ENCODE measurements at places on chromosomes 1 and 21.

DNA sequence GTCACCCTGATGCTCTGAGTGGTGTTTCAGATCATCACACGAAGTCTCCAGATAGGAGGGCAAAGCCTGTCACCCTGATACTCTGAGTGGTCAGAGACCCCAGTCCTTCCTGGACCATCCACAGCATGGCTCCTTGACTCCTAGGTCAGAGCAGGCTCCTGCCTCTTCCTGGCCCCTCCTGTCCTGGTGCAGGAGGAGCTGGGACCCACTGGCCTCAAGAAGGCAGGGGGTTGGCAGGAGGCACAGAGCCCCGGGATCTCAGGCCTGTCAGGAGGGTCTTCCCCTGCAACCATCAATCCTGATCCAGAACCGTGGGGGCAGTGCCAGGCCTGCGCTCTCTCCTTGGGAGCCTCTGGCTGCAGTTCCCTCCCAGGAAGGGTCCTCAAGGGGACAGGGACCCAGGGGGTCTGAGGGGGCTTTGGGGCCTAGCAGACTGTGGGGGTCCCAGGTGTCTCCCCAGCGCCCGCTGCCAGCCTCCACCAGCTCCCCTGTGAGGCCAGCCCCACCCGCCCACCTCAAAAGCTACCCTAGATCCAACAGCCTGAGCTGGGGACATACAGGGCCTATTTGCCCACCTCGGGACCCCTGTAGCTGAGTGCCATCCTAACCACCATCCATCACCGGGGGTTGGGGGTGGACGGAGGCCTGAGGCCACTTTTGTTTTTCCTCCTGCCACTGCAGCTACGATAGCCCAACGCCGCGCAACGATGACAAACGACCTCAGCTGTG lies 27.5 kb downstream of the COL6A1 start:
- no peak for DNase-seq

DNA sequence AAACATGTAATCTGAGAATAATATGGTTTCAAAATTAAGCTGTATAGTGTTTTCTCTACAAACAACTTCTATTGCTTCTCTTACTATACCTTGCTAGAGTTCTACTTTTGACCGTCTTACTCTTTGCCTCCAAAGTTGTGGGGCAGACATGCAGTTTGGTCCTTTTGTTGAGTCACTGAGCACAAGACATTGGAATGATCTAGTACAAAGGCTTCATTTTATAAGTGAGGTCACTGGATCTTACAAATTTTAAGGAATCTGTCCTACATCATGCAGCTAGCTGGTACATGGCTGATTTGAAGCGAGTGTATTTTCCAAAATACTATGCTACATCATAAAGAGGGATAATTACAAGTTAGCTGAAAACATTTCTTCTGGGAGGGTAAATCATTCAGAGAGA lies 28.8 kb downstream of the OR10J1 start:
- DNase-seq = no peak

DNA sequence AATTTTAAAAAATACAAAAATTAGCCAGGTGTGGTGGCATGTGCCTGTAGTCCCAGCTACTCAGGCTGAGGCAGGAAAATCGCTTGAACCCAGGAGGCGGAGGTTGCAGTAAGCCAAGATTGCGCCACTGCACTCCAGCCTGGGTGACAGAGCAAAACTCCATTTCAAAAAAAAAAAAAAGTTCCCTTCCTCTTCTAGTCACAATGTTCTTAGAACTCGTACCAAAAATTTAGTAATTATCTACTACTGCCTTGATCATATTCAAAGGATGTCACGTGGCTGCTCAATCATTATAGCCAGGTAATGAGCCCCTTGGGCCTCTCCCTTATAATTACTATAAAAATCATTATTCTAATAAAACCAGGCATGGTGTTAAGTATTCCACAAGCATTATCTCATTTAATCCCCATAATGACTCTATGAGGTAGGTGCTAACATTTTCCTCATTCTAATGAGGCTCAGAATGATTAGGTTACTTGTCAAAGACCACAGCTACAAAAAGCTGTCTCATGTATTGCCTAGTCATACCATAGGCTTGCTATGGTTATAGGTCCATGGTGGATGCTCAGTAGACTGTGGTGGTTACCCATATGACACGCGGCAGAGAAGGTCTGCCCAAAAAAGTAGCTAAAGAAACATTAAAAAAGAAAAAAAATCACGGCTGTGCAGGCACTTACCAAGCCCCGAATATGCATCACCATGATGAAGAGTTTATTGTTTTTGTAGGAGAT lies 15.5 kb upstream of the PPP1R15B start:
- no peak for DNase-seq

DNA sequence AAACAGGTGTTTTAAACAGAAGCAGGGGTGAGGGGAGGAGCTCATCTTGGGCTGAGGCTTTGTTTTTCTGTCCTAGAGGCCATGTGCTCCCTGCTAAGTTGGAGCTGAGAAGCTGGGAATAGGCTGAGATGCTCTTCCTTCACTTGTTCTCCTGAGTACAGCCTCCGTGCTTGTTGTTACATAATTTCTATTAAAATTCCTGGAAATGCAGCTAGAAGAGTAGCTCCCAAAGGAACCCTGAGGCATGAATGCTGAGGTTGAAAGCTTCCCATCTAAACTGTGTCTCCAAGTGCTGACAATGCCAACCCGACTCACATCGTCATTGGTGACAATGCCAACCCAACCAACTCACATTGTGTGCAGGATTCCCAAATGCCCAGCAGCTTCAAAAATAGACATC lies 12.6 kb upstream of the ITPKB start:
- DNase-seq = no peak

- no peak for DNase-seq
Observed at GRCh38 chr21:29387598-29387997, 88.9 kb downstream of the BACH1 start.

DNA sequence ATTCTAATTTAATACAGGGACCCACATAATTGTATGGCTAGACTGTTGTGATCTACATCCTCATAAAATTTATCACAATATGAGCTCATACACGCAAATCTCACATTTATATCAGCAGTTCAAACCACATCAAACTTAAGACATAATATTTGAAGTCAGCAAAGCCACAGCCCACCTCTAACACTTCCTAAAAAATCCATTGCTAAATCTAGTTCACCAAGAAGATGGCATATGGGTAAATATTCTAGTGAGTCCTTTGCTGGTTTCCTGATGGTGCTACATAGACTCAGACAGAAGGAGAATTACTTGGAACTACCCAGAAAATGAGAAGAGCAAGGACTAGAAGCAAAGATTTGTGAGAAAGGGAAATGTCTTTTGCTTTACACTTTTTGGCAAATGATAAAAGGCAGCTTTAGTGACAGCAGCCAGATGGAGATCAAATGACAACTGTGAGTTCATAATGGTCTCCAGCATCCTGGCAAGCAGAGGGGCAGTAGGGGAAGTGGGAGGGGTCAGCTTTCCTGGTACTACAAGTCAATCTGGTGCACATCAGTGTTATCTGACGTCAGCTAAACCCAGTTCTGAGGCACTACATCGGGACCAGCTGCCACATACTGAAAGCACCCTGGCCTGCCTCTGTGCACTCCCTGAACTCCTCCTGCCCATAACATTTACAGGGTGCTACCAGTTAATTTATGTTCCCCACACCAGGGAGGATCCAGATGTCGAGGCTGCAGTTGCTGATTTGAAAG lies 10.6 kb upstream of the GADD45A start:
- no peak for DNase-seq

DNA sequence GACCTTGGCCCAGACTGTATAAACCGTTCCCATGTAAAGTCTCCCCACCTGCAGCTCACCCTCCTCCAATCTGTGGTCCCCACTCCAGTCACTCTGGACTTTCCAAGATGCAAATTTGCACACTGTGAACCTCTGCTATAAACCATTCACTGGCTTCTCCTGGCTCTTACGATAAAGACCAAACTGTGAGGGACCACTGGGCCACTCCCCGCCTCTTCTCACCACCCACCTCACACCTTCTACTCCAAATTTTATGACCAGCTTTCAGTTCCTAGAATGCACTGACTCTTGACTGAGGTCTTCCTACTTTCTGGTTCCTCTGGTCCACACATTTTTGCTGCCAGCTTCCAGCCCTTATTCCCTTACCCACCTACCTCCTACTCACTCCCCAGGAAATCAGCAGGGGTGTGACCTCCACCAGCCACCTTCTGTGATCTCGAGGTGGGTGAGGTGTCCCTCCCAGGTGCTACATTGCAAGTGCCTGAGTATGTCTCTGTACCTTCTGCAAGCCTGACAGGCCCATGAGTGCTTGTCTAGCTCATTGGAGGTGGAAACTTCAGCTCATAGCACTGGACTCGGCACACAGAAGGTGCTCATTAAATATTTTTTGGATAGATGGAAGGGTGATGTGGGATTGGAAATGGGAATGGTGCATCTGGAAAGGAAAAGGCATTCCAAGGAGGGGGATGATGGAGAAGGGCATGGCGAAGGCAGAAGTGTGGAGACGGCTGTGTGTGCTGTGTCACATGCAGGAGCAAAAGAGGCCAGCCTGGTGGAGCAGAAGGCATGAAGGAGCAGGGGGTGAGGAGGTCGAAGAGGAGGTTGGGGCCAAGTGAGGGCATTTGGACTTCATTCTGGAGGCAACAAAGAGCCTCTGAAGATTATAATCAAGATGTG lies 15.6 kb upstream of the CSF1 start:
- no peak for DNase-seq

GRCh38 chr1:208988811-208989222 lies 594.7 kb upstream of the CAMK1G start:
- peak; percentile 68 for DNase-seq

DNA sequence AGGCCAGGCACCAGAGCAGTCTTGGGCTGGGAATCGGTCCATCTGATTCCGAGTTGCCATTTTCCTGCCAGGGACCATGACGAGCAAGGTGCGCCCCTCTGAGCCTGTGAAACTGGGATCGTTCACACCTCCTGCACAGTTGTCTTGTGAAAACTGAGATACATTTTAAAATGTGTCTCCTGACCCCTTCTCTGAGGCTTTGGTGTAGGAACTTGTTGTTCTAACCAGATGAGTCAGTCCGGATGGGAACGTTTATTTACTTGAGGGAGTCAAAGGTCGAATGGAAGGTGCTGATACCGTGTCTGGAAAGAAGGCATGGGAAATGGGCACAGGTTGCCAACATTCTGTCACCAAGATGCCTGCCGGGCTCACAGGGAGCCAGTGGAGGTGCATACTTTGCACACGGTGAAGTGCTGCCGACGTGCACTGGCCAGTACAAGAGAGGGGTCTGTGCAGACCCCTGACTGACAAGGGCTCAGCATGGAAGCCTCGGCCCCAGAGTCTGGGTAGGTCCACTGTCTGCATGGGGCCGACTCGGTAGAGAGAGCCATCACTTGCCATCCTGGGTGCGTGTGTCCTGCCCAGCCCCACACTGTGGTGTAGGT lies 7.4 kb upstream of the KCNN3 start:
- DNase-seq = no peak

DNA sequence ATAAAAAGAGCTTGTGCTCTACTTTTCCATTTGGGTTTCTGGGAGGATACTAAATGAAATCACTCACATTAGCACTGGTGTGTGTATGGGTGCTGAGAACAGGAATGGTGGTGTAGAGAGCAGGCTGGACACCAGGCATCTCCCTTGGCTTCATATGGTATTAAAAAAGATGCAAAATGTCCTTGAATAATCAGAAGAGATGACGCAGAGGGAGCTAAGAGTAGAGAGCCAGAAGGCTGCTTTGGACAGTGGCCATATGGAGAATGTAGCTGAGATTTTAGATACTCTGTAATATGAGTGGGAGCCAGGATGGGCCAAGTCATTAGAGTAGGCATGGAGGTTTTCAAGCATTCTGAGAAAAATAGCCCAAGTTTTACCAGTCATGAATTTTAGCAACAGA lies 112.3 kb upstream of the ZRANB2 start:
- DNase-seq = peak; percentile 11

DNA sequence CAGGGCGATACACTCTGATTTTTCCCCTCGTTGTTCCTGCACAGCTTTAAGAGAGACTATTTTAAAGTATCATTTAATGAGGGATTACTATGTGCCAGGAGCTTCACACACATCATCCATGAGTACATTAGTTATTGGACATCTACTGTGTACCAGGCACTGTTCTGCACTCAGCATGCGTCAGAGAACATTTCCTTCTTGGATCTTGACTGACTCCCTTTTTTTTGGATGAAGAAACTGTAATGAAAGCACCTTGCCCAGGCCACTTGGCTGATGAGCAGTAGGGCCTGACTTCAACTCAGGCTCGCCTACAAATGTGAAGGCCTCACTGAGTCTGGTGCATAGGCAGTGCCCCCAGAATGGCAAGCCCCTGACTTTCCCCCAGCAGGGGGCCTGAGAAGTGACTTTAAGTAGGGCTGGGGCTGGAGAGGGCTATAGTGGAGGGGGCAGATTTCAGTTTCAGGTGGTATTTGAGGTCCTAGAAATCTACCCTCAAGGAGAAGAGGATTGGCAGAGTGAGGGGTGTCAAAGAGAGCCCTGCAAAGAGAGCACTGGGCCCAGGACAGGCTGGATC lies 50.0 kb downstream of the PTPRU start:
- DNase-seq = no peak

- DNase-seq = no peak
Observed at GRCh38 chr1:230215031-230215430, 148.0 kb downstream of the GALNT2 start.

DNA sequence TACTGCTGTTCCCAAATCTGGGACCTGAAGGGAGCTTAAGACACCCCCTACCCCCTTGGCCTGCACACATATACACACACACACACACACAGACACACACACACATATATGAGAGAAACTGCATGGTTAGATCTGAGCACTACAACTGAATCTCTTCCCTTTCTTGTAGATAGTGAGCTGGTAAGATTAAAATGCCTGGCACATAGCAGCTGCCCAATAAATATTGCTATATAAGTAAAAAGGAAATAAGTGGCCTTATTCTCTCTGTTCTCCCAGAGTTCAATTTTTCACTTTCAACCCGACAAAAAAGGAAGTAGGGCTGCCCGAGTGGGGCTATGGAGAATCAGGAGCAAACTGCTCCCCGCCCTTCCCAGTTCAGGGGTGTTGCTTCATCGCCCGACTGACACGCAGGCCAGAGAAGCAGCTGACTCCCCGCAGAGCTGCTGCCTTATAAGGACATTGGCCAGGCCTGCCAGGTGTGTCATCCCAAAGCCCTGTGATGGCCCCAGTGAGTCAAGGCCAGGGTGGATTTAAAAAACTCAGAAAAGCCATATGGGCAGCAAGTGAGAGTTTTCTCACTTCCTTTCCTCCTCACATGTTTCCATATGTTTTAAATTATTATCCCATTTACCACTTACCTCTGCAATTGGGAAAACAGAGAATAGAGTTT lies 106.5 kb upstream of the SLC44A3 start:
- no peak for DNase-seq

- no peak for DNase-seq
Observed at GRCh38 chr1:102572637-102573036, 535.7 kb downstream of the COL11A1 start.

DNA sequence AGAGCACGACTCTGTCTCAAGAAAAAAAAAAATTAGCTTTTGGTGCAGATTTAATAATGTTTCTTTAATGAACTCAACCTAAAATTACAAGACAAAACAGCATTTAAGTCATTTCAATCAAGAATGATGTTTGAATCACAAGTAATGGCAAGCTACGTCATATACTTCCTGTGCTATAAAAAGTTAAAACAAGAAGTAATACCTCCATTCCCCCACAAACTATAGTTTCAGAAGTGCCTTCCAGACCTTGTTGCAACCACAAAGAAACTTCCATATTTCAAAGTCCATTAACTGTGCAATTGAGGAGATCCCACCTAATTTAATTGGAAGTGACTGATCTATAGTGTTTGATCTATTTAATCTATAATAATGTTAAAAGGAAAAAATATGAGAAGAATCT lies 15.1 kb downstream of the NRDC start:
- DNase-seq = no peak

All from left lung (tissue), 14 donors.